WTC11 (cell line): ENCODE measurements at places on chromosomes 2 and 18. TPM values are rescaled to one million over a fixed set of nuclear protein-coding genes. Genes with fewer than 3 reads are reported as not detected.

- no peak overlapping the region for H3K4me3 ChIP-seq
- H3K4me1 ChIP-seq: peaks cover 55% of the 10 kb centered on the region
- peaks cover 23% of the 10 kb centered on the region for H3K27me3 ChIP-seq
- H3K27ac ChIP-seq: no peak overlapping the region
- H3K36me3 ChIP-seq: no peaks in the 10 kb centered on the region
These were observed 265.5 kb upstream of the PARD3B start for GRCh38 chr2:204279819-204280218.

RBM45 gene
- 9.2 to 12.3 TPM (median 10.5 TPM) in 3 replicates for total RNA-seq

- H3K27ac ChIP-seq: no peak overlapping the region
- peaks cover 17% of the 10 kb centered on the region for H3K4me1 ChIP-seq
- no peaks in the 10 kb centered on the region for H3K36me3 ChIP-seq
- DNase-seq: peak; percentile 12
- H3K4me3 ChIP-seq: no peak overlapping the region
These were observed 70.0 kb upstream of the NEUROD1 start for GRCh38 chr2:181750305-181750704.

GKN1 gene
- total RNA-seq: not detected in 3 replicates

CCL20 gene
- total RNA-seq: not detected in 3 replicates

PPP4R3B gene
- total RNA-seq: 38.2 to 41.4 TPM (median 39.0 TPM) in 3 replicates

- no peaks in the 10 kb centered on the region for H3K4me1 ChIP-seq
- no peak overlapping the region for H3K27ac ChIP-seq
- no peak overlapping the region for H3K4me3 ChIP-seq
- H3K27me3 ChIP-seq: no peaks in the 10 kb centered on the region; the same call in 1 of the 2 replicates
These were observed 64.1 kb downstream of the BCL2L11 start for GRCh38 chr2:111184725-111185310.

SLC39A6 gene
- total RNA-seq: 29.2 to 33.7 TPM (median 32.7 TPM) in 3 replicates

- H3K4me3 ChIP-seq: no peak overlapping the region
- no peak for DNase-seq
- no peaks in the 10 kb centered on the region for H3K36me3 ChIP-seq
- no peaks in the 10 kb centered on the region for H3K27me3 ChIP-seq
- 0 out of 2 replicates have a peak overlapping the region, but pooled peaks have one; percentile 40 for H3K27ac ChIP-seq
These were observed 15.4 kb downstream of the ACOXL start for GRCh38 chr2:110747522-110748488.

GRCh38 chr18:40867459-40867858 is 1087.6 kb upstream of the PIK3C3 start:
- H3K4me1 ChIP-seq: no peaks in the 10 kb centered on the region
- H3K36me3 ChIP-seq: peaks cover 7% of the 10 kb centered on the region
- H3K4me3 ChIP-seq: no peak overlapping the region
- no peak overlapping the region for H3K27ac ChIP-seq

DNA sequence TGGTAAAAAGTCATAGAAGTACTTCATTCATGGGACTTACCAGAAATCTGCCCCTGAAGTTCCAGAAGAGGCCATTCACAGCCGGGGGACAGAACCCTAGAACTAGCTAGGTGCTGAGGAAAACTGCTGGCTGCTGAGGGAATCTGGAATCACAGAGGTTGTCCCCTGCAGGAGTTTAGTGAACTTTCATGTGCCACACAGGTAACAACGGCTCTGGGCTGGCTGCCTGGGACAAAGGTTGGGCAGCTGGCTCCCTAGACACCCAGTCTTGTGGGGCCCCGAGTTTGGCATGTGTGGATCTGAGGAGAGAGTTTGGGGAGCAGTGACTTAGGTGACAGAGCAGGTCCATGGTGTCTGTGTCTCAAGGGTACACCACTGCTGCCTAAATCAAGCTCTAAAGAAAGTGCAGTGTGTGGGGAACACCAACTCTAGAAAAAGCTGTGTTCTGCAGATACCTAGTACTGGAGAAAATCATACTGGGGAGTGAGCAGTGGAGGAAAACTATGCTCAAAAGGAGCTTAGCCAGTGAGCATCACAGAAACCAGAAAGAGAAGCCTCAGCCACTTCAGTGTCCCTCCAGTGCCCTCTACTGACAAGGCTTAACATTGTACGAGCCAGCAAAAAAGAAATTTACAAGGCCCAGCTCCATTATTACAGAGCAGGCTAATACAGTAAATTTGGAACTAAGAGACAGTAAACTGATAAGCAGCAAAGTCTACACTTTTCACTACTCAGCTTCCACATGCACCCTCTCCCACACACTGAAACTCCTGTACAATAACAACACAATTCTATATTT is 15.2 kb downstream of the GALNT3 start:
- no peaks in the 10 kb centered on the region for H3K27me3 ChIP-seq
- no peak overlapping the region for H3K4me3 ChIP-seq
- peaks cover 39% of the 10 kb centered on the region for H3K4me1 ChIP-seq
- H3K36me3 ChIP-seq: peaks cover 52% of the 10 kb centered on the region

ESPNL gene
- total RNA-seq: 1.1 to 1.4 TPM (median 1.1 TPM) in 3 replicates

CSRNP3 gene
- total RNA-seq: 7.3 to 8.0 TPM (median 8.0 TPM) in 3 replicates

SULT1C2 gene
- total RNA-seq: 2.2 to 3.4 TPM (median 2.6 TPM) in 3 replicates

- no peaks in the 10 kb centered on the region for H3K27me3 ChIP-seq
- no peak within 1 kb of the TSS for H3K4me3 ChIP-seq
- no peak within 1 kb of the TSS for H3K27ac ChIP-seq
- peaks cover 27% of the 10 kb centered on the region for H3K4me1 ChIP-seq
- no peaks in the 10 kb centered on the region for H3K36me3 ChIP-seq
- no peak for DNase-seq
These were observed at the start of gene CHRNA1 for GRCh38 chr2:174764280-174765255. Gene CHRNA1 (minus strand): TSS chr2:174764472. CDS start chr2:174764394, 78 bp downstream.

- no peak overlapping the region for H3K4me3 ChIP-seq
- no peaks in the 10 kb centered on the region for H3K36me3 ChIP-seq
- H3K4me1 ChIP-seq: peaks cover 20% of the 10 kb centered on the region
- no peak for DNase-seq
These were observed 324.5 kb upstream of the UBE2E3 start for GRCh38 chr2:180655842-180656454.

- H3K4me1 ChIP-seq: no peaks in the 10 kb centered on the region
- DNase-seq: no peak
- peaks cover 8% of the 10 kb centered on the region for H3K27me3 ChIP-seq
- H3K4me3 ChIP-seq: no peak overlapping the region
These were observed 222.1 kb downstream of the ANKRD30B start for GRCh38 chr18:14970027-14970426.

- no peaks in the 10 kb centered on the region for H3K4me1 ChIP-seq
- H3K27me3 ChIP-seq: no peaks in the 10 kb centered on the region; the same call in 1 of the 2 replicates
- DNase-seq: no peak
These were observed 145.3 kb upstream of the MEX3C start for GRCh38 chr18:51342815-51343214.

GRCh38 chr2:8332646-8333045 is 349.2 kb upstream of the ID2 start:
- no peak overlapping the region for H3K27ac ChIP-seq
- no peak overlapping the region for H3K4me3 ChIP-seq
- H3K27me3 ChIP-seq: no peaks in the 10 kb centered on the region
- no peak for DNase-seq
- H3K4me1 ChIP-seq: peaks cover 15% of the 10 kb centered on the region

GRCh38 chr18:23353459-23353858 is 99.6 kb upstream of the RIOK3 start:
- no peak for DNase-seq
- H3K4me1 ChIP-seq: peaks cover 14% of the 10 kb centered on the region
- no peak overlapping the region for H3K27ac ChIP-seq

DNA sequence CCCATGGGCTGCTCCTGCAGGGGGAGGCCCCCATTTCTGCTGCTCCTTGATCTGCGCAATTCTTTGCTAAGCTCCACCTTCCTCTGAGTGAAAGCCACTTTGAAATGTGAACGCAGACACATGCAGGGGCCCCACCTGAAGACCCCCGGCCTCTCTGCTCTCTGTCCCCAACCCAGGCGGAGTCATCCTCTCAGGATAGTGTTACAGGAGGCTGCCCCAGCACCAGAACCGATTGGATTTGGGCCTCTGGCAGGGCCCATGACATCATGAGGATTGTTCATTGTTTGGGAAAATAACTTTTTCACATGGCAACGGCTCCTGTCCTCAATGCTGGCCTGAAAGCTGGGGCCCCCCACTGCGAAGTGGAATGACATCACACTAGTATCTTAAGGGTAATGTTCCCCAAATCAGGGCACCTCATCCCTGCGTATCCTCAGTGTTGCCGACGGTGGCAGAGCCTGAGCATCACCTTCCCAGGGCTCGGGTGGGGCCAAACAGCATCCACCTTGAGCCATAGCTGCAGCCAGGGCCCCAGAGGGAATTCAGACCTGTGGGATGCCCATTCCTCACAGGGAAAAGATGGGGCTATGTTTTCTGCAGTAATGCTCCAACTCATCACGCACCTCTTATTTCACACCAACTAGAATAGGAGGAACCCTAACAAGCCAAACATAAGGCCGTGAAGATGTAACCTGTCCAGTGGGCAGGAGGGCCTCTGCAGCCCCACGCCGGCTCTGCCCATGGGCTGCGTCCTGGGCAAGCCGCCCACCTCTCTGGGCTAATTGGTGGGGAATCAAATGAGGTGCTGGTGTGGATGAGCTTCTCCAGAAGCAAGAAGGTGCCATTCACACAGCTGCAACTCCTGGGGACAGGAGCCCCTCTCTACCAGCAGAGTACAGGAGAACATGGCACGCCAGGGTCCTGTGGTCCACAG is 2.7 kb upstream of the ERFE start:
- no peaks in the 10 kb centered on the region for H3K36me3 ChIP-seq
- peaks cover 21% of the 10 kb centered on the region for H3K27me3 ChIP-seq
- H3K4me1 ChIP-seq: peaks cover 15% of the 10 kb centered on the region
- H3K27ac ChIP-seq: no peak overlapping the region
- no peak overlapping the region for H3K4me3 ChIP-seq

DNA sequence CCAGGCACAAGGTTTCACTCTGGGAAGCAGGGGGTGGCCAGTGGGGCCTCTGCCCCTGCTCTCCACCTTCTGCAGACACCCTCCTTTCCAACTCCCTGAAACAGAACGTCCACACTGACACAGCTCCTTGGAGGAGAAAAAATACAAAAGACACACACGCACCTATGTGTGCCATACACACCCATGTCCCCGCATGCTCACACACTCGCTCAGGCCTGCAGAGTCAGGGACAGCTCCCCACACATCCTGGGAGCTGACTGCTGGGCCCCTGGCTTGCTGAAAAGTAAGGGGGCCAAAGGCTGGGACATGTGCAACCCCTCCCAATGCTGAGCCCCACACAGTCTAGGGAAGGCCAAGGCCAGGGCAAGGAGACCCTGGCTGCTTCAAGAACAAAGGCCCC is 200.5 kb downstream of the TNS1 start:
- peaks cover 3% of the 10 kb centered on the region for H3K4me1 ChIP-seq
- no peaks in the 10 kb centered on the region for H3K36me3 ChIP-seq
- no peaks in the 10 kb centered on the region for H3K27me3 ChIP-seq
- H3K27ac ChIP-seq: no peak overlapping the region

DNA sequence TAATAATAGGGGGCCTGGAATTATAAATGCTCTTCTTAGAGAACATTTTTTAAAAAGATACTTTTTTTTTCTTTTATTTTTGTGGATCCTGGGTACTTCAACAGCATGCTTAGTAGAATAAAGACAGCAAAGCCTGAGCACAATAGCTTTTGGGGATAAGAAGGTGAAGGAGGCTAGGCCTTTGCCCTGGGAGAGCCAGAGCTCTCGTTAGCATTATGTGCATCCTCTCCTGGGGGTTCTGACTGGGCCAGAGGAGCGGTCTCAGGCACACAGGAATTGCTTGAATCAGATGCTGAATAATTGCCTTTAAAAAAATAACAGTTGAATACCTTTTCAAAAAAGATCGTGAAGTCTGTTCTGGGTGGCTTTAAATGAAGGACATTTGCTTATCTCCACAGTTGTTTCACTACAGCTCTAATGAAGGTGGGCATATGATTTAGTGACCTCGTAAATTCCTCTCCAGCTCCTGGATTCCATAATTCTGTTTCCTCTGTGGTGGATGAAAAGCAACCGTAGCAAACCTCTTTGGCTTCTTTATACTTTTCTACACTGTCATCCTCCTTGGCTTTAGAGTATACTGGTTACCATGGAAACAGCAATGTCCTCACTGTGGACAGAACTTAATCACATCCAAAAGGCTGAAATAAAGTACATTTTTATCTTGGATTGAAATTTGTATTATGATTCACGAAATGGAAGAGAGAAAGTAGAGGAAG is 133.8 kb downstream of the MAIP1 start:
- peaks cover 50% of the 10 kb centered on the region for H3K4me1 ChIP-seq
- no peak for DNase-seq
- peak overlapping the region; percentile 57; the same call in 1 of the 2 replicates for H3K27ac ChIP-seq
- no peaks in the 10 kb centered on the region for H3K36me3 ChIP-seq

DNA sequence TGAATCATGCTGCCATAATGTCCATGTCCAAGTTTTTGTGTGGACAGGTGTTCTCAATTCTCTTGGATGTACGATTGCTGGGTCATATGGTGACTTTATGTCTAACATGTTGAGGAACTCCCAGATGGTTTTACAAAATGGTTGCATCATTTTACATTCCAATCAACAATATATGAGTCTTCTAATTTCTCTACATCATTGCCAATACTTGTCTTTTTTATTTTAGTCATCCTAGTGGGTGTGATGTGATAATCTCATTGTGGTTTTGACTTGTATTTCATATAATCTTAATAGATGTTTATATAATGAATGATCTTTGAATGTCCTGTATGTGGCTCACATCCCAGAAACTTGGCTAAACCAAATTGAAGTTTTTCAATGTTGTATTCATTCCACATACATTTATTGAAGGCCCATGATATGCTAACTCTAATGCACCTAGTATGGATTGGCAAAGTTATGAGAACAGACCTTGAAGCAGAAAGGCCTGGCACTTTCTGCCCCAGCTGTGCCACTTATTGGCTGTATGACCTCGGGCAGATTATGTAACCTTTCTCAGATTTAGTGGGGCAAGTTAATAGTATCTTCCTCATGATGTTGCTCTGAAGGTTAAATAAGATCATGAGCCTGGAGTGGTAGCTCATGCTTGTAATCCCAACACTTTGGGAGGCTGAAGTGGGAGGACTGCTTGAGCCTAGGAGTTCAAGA is 205.4 kb downstream of the RAB3GAP1 start:
- H3K4me1 ChIP-seq: peaks cover 9% of the 10 kb centered on the region
- no peak for DNase-seq
- peaks cover 9% of the 10 kb centered on the region for H3K36me3 ChIP-seq
- no peak overlapping the region for H3K4me3 ChIP-seq
- H3K27ac ChIP-seq: no peak overlapping the region
- no peaks in the 10 kb centered on the region for H3K27me3 ChIP-seq
